Caudate nucleus (tissue), 63 donors: ENCODE measurements at places on chromosomes 11 and 22.

- no peak for DNase-seq
Observed at GRCh38 chr11:64694821-64695365, 28.1 kb downstream of the NRXN2 start.

DNA sequence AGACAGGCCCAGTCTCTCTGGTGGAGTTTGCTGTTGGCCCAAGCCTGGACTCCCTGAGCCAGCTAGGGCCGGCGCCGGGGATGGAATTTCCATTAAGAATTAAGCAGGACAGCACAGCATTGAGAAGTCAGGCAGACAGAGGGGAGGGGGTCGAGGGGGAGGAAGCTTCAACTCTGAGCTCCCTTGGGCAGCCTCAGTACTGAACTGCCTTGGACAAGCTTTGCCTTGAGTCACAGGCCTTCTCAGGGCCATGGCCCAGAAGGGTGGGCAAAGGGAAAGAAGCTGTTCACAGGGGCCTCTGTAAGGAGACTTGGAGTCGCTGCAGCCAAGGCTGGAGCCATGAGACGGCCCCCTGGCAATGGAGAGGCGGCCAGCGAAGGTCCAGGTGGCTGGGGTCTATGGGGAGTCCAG, 2.6 kb upstream of the INSC start:
- DNase-seq: no peak

GRCh38 chr22:40116496-40117200, 61.1 kb upstream of the TNRC6B start:
- DNase-seq: no peak

DNA sequence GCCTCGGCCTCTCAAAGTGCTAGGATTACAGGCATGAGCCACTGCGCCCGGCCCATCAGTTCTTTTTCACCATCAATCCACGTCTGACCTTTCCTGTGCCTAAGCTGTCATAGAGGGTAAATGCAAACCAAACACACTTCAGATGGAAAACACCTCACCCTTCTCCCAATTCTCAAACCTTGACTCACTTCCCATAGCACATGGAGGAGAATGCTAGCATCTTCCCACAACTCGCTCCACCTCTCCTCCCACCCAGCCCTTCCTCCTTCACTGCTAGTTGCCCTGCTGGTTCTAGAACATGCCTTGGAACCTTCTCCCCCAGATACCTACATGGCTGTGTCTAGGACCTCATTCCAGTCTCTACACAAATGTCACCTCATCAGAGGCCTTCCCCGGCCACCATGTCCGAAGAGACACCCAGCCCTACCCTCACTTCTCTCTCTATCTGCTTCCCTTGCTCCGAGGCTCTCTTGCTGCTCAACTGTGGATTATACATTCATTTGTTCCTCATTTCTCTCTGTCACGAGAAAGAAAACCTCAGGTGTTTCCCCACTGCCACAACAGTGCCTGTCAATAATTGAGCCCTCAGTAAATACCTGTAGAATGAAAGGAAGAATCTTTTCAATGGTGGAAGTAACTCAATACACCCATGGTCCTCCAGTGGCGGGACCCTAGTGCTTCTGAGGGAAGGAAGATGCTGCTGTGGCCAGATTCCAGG, 21.3 kb upstream of the NCF4 start:
- DNase-seq: no peak

DNA sequence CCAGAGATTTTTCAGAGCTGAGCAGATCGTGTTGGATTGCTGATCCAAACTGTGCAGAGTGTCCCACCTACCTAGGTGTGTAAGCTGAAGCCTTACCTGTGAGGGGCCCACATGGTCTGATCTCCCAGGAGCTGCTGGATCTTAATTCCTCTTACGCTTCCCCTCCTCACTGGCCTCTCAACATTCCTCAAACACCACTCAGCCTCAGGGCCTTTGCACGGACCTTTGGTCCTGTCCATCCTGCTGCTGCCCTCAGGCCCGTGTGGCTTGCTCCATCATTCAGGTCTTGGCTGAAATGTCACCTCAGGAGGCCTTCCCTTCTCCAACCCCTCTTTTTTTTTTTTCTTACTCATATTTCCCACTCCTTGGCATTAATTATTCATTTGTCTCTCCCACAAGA, 21.1 kb upstream of the RAB1B start:
- DNase-seq: no peak

DNA sequence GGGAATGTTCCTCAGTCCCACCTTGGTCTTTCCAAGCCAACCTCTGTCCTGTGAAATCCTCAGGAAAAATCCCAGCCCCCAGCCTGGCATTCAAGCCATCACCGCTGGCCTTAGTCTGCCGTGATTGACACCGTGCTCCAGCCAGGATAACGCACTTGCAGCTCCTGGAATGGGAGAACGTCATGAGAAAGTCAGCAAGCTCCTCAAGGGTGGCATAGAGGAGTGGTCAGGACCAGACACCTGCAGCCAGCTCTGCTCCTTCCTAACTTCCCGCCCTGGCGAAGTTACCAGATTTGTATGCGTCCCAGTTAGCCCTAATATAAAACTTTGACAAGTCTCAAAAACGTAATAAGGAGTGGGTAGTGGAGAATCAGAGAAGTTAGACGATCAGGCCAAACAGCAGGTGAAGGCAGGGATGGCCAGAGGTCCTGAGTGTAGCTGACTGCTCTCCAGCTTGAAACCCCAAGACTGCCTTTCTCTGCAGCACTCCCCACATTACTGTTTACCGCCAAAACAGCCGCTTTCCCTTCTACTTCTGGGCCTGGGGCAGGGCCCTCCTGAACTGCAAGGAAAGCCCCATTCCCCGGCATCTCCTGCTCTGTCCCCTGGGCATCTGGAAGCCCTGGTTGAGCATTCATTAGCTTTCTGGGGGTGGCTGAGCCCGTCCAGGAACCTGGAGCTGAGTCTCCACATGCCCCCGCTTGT, 1.3 kb upstream of the DKK3 start:
- no peak for DNase-seq

GRCh38 chr11:44711113-44711786, 15.5 kb upstream of the TSPAN18 start:
- no peak for DNase-seq

DNA sequence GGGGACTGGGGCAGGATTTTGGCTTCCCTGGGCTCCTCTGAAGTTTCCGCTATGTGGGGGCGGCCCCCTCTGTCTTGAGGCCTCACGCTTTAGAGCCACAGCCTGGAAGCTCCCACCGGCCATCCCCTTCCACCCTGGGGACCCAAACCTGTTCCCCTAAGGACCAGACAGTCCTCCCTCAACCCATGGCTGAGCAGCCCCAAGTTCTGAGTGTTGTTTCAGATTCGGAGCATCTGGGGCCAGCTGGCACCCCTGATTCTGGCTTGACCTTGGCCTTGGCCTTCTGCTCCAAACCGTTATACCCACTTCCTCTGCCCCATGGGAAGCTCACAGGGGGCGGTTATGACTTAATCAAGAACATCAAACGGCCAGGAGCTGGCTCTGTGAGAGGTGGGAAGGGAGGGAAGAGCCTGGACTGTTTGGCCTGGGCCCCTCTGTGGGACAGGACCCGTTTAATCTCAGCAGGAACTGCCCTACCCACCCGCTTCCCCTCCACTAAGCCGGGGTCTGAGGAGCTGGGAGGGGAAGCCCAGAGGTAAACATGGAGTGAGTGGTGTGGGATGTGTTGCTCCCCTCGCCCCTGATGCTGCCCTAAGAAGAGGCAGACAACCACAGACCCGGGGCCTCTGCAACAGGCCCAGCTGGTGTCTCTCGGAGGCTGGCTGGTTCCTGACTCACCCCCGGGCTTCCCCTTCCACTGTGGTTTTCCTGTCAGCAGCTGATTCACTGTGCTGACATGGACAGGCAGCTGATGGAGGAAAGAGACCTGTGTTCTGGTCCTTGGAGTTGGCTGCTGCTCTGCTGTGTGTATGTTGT, 3.4 kb downstream of the CD82 start:
- DNase-seq: peak; percentile 41

- DNase-seq: no peak
Observed at GRCh38 chr11:18669711-18670110, 28.9 kb upstream of the TMEM86A start.

- peak; percentile 43 for DNase-seq
Observed at GRCh38 chr11:223026-223789, 12.9 kb downstream of the SIRT3 start.

DNA sequence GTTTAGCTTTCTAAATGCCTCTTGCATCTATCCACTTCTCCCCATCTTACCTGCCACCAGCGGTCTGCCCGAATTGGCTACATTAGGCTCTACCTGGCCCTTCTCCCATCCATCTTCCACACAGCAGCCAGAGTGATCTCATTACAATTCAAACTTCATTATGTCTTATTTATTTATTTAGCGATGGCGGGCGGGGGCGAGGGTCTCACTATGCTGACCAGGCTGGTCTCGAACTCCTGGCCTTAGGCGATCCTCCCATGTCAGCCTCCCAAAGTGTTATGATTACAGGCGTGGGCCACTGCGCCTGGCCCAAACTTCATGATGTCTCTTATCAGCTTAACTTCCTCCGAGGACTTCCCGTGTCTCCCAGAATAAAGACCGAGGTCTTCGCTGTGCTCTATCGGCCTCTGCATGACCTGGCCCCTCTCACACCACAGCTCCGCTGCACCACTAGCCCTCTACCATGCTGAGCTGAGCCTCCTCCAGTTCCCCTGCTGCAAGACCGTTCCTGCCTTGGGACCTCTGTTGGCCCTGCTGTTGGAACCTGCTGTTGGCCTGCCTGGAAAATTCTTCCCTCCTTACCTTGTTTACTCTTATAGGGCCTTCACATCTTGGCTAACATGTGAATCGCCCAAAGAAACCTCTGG, 870 bp upstream of the CTTN start:
- no peak for DNase-seq

GRCh38 chr22:48359613-48359965, 1468.1 kb downstream of the BRD1 start:
- no peak for DNase-seq

DNA sequence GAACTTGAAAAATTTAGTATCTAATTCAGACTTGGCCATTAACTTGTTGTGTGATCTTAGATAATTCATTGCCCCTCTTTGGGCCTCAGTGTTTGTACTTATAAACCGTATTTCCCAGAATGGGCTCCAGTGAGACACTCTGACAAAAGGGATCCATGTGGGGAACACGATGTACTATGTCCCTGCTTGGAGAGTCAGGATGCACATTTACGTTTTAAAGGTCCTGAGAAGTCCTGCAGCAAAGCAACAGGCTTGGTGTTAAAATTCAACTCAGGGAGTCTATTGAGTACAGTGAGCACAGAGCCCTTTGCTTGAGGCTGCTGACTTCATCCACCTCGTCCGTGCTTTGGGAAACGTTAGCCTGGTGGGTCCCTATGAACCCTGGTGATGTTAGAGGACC, 9.0 kb downstream of the WNT11 start:
- DNase-seq: no peak

- DNase-seq: no peak
Observed at GRCh38 chr11:72665911-72666472, 8.2 kb downstream of the PDE2A start.

DNA sequence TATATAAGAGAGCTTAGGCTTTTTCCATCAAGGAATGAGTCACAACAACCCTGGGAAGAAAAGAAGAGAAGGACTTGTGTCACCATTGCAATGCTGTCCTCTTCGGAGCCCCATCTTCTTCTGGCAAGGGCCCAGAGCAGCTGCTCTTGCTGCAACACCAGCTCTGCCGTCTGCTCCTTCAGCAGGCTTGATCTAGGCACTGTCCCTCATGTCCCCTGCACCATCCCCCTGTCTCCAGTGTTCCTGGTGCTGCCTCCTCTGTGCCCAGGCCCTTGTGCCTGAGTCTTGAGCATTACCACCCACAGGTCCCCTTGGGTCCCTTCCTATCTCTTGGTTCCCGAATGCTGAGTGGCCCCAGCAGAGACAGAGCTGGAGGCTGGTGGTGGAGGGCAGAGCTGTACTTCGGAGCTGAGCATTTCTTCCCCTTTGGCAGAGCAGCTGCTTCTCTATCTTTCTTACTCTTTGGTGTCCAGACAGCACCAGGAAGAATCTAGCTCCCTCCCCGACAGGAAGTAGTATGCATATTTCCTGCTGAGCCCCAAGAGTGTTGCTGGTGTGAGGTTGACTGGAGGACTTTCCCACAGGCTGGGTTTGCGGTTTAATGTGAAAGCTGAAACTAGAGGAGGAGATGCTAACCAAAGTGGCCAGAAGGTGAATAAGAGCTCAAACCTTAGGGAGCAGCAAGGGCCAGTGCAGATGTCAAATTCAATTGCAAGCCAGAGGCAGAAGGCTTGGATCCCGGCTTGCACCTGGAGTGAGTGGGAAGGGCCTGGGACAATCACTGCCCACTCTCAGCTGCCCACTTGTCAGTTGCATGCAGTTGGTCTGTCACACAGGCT, 27.8 kb downstream of the WEE1 start:
- DNase-seq: peak; percentile 4
